ENCODE measurements at places on chromosomes 5 and 9.

GRCh38 chr5:128060644-128061385 is 22.8 kb upstream of the SLC12A2 start:
- DNase-seq, result no peak

DNA sequence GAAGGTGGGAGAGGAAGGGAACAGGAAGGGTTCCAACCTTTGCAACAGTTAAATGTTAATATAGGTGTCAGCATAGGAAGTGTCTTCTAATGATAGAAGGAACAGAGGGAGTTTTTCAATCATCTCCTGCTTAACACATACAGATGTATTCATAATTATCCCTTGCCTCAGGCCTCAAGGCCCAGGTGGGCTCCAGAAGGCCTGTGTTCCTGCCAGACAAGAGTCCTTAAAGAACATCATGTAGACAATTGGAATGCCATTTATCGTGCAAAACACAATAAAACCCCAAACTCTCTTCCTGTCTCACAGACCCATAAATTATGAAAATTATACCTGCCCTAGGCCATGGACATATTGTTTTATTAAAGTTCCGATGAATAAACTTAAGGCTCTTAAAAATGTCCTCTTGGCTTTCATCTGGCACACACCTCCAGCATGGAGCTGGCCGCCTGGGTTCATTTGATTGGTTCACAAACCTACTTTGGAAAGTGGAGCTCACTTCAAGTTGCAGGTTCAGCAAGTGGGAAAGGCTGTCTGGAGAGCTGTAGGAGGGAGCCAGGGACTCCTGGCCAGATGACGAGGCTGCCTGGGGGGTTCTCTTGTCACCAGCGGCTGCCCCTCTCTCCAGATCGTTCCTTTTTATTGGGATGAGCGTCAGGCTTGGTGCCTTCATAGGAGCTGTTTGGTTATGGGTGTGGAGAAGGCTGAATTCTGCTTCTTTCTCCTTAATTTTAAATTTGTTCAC is 17.5 kb downstream of the SPRY4 start:
- DNase-seq, result no peak

- no peak for DNase-seq
These were observed 108.7 kb downstream of the ZDHHC21 start for GRCh38 chr9:14584571-14584970.

- no peak for DNase-seq
These were observed 13.1 kb upstream of the TRIM14 start for GRCh38 chr9:98132158-98132557.

- no peak for DNase-seq
These were observed 219.8 kb upstream of the C9orf72 start for GRCh38 chr9:27792971-27793689.

DNA sequence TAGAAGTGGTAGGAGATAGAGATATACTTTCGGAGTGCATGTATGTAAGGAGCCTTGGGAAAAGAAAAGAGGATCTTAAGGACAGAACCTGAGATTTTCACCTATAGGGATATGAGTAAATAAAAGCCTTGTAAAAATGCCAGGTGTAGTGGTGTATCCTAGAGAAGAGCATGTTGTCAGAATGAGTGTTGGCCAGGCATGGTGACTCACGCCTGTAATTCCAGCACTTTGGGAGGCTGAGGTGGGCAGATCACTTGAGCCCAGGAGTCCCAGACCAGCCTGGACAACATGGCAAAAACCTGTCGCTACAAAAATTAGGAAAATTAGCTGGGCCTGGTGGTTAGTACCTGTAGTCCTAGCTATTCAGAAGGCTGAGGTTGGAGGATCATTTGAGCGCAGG is 76.0 kb downstream of the IPO11 start:
- no peak for DNase-seq
